GM23338 (cell line): ENCODE measurements at places on chromosomes 16 and 17.
A peak's percentile ranks its signal among the peaks of the same experiment; 100 is the strongest.

GRCh38 chr17:81582749-81583148 lies 30.6 kb upstream of the FAAP100 start:
- no peak for DNase-seq

- no peak for DNase-seq
Observed at GRCh38 chr17:65407017-65407416, 154.4 kb downstream of the AXIN2 start.

DNA sequence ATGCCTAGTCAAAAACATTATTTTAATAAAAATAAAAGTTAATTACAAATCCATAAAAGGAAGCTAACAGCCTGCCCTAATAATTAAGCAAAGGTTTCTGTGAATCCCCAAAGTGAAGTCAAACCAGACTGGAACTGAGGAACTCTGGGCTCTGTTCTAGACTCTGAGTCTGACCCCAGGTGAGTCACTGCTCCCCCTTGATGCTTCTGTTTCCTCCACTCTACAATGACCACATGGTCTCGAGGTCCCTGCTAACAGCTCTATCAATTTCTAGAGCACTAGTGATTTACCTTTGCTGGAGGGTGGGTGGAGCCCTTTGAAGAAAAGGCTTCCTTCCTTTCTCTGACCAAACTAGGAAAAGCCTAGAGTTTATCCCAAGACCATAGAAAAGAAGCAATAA lies 32.4 kb downstream of the XPO6 start:
- no peak for DNase-seq

GRCh38 chr16:50304467-50305440 lies 38.4 kb downstream of the ADCY7 start:
- DNase-seq, result no peak

DNA sequence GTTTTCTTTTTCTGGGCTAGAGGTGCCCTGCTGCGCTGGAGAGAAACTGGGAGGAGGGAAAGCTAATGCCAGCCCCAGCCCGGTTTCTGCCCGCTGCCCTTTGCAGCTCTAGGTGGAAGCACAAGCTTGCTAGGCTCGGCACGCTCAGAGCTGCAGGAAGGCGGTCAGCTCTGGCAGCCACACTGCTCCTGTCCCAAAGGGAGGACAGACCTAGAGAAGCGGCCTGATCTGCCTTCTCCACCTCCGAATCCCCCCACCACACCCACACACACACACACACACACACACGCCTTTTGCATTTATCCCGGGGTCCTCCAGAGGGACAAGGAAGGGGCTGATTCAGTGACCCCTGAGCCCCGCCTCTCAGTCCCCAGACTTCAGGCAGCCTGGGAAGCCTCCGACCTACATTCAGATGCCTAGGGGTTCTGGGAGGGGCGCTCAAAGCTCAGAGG lies 418.1 kb downstream of the SOX9 start:
- peak; percentile 49 for DNase-seq

DNA sequence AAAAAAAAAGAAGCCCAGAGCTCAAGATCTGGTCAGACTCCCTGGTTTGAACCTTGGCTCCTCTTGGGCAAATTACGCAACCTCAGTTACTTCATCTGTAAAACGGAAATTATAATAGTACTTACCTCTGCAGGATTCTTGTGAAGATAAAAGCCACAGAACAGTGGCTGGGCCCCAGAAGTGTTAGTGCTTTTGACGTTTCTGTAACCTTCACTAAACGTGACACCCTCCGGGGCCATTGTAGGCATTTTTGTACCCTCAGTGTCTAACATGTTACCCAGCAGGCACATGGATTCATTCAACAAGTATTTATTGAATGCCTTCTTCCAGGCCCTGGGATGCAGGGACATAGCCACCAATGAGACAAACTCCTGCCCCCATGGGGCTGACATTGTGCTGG lies 58.0 kb downstream of the PITPNC1 start:
- no peak for DNase-seq

DNA sequence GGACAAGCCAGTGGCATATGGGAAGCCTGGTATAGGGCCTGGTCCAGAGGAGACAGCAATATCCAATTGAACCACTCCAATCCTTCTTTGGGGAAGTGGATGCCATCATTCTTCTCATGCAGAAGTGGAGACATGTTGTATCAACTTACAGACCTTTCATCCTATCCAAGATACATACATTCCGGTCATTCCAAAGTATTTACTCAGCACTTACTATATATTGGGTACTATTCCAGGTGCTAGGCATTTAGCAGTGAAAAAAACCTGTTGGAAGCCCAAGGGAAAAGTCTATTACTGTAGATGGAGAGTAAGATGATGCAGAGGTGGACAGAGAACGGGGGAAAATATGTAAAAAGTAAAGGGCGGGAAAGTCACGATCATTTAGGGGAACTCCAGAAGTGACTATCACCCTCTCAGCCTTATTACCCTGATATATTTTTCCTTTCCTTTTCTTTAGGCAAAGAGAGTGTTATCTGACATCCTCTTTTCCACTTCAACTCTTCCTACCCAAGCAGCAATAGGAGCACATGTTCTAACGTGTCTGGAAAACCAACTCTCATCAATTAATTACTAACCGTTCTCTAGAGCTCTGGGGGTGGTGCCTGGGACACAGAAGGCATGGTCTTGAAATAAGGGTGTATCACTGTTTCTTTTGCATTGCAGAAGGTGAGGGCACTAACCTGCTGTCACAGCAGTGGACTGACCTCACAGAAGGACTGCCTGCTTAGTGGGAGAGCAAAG lies 210.1 kb upstream of the MAF start:
- DNase-seq, result peak; percentile 48

- no peak for DNase-seq
Observed at GRCh38 chr16:50208460-50208931, 55.4 kb downstream of the TENT4B start.

DNA sequence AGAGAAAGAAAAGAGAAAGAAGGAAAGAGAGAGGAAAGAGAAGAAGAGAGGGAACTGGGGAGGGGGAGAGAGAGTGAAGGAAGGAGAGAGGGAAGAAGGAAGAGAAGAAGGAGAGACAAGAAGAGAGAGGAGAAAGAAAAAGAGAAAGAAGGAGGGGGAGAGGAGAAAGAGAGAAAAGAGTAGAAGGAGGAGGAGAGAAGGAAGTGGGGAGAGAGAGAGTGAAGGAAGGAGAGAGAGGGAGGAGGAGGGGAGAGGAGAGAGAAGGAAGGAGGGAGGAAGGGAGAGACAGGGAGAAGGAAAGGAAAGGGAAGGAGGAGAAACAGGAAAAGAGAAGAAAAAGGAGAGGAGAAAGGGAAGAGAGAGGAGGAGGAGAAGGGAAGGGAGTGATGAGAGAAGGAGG lies 208.5 kb downstream of the MAF start:
- DNase-seq, result no peak

- no peak for DNase-seq
Observed at GRCh38 chr16:60905811-60906210, 1130.4 kb downstream of the CDH8 start.

GRCh38 chr17:79698146-79698846 lies 32.4 kb upstream of the ENPP7 start:
- DNase-seq, result no peak

DNA sequence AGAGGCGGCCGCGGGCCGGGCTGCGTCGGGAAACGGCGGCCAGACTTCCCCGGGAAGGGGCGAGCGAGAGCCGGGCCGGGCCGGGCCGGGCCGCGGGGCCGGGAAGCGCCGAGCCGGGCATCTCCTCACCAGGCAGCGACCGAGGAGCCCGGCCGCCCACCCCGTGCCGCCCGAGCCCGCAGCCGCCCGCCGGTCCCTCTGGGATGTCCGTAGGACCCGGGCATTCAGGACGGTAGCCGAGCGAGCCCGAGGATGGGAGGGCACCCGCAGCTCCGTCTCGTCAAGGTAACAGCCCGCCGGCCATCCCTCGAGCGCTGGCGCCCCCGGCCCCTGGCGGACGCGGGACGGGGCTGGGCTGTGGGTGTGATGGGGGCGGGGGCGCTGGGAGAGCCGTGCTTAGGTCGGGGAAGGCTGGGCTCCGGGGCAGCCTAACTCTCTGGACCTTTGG lies at the start of gene CRHR1:
CRHR1 (plus strand) TSS at position 28 of the 448 bp plus-strand sequence; CDS start at position 253, 225 bp downstream.
- peak; percentile 59 for DNase-seq

GRCh38 chr16:11610121-11610505 lies 23.4 kb upstream of the LITAF start:
- DNase-seq, result no peak

DNA sequence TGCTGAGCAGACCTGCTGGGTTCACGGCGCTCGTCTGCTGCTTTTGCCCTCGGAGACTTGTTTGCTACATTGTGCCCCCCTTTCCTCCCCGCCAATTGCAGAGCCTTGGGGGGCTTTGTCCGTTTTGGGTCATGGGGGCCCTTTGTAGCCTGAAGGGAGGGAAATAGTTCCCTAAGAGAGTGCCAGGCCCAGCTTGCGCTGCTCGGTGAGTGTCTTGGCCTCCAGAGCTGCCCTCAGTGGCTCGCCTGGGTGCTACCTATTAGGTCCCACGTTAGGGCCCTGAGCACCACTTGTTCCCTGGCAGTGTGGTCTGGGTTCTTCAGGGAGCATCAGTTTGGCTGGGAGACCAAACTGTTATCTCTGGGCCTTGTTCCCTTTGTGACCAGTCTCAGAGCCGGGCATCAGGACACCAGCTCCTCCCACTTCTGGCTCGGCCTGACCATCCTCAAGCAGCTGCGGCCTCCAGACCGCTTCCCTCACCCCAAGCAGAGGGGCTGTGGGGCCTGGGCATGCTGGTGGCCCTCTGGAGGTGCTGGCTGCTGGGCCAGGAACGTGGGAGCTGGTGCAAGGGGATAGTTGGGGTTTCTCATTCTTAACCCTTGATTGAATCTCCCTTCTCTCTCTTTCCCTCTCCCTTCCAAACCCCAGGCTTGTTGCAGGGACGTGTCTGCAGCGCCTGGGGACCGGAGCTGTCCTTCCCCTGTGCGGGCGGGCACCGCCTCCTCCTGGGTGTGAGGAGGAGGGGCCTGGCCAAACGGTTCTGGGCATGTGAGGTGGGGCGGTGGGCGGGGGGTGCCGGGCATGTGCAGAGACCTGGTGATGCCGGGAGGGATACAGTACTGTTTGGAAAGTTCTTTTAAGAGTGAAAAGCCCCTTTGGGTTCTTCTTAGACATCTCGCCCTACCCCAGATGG lies 16.0 kb upstream of the ITGB4 start:
- no peak for DNase-seq

GRCh38 chr16:11581678-11582077 lies 5.0 kb downstream of the LITAF start:
- DNase-seq, result peak; percentile 55

DNA sequence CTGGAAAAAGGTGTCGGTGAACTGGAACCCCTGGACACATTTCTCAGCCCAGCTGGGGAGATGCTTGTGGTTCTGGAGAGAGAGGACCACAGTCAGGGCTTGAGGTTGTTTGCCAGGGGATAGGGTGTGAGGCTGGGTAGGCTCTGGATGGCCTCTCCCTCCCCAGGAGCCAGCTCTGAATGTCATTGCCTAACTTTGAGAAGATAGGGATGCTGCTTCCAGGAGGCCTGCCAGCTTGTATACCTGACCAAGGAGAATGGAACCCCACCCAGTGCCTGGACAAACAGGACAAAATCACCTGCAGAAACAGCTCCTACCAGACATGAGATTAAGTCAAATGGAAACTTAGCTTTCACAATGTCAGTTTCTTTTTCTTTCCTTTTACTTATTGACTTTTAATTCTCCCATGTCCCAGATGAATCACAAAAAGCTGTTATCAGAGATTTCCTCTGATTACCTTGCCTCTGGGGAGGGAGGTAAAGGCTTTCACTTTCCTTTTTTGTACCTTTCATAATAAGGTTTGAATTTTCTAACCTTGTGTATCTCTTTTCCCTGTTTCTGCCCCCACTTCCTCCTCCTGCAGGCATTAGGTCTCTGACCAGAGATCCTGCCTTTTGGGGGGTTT lies 29.8 kb upstream of the PLLP start:
- no peak for DNase-seq

GRCh38 chr16:25855063-25855462 lies 163.3 kb downstream of the HS3ST4 start:
- DNase-seq, result peak; percentile 47

DNA sequence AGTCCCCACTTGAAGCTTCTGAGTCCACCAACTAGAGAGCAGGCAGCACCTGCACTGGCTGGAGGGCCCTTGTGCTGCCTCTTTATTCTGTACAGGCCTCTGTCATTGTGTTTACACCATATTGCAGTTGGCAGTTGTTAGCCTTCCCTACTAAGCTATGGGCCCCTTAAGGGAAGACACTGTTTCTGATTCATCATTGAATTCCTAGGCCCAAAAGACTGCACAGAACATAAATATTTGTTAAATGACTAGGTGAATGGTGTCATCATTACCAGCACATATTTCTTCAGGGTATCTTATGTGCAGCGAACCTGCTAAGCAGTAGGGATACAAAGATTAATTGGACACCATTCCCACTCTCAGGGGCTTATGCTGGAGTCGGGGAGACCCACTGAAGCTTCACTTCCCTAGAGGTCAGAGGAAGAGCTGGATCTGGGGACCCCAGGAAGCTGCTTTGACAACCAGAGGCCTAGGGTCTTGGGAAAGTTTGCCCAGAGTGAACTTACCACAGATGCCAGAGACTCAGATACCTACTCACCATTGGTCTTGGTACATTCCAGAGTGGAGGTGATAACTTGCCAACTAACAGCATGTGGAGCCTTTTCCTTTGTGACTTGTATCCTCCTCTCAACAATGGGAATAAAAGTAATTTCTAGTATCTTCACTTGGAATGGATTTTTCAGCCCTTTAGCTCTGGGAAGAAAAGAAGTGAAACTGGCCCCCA lies 28.7 kb upstream of the DDX52 start:
- DNase-seq, result no peak

DNA sequence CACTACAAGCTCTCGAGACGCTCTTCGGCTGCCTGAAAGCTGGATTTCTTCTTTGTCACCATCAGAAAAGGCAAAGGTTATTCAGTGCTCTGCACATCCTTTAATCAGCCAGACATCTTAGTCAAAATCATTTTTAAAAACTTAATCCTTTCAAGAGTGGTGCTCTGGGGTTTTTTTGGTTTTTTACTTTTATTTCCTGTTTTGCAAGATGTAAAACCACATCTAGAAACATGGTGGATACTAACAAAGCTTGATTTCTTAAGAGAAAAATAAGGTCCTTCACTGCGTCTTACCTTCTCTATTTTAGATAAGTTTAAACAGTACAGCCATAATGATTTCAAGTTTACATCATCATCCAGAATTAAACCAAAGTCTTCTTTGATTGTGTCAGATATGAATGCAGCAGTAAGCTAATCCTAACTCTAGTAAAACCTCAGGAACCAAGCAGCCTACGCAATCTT lies 6.3 kb downstream of the ANKRD11 start:
- DNase-seq, result no peak

DNA sequence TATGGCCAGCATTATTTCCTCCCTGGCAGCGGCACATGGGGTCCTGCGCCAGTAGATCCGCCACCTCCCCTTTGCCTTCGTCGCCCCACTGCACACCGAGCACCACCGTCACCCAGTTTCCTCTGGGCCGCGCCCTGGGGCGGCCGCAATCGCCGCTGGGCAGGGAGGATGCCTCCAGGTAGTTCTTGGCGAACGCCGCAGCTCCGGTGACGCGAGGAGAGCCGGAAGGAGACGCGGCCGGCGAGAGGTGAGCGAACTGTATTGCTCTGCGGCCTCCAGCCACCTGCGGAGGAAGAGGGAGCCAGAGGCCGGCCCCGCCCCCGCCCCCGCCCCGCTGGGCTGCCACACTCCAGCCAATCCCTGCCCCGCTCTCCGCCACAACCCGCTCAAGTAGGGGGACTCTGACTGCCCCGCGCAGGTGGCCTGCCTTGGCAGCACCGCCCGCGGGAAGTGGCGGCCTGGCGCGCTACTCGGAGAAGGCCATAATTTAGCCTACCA lies 11.8 kb upstream of the SLFN13 start:
- peak; percentile 95 for DNase-seq

GRCh38 chr16:68402748-68403040 lies 45.6 kb downstream of the SMPD3 start:
- peak; percentile 55 for DNase-seq

- no peak for DNase-seq
Observed at GRCh38 chr16:59522826-59523225, 788.7 kb upstream of the GOT2 start.
